ENCODE measurements at places on chromosomes 5 and 9. TPM values are rescaled to one million over a fixed set of nuclear protein-coding genes. Genes with fewer than 3 reads are reported as not detected.

DNA sequence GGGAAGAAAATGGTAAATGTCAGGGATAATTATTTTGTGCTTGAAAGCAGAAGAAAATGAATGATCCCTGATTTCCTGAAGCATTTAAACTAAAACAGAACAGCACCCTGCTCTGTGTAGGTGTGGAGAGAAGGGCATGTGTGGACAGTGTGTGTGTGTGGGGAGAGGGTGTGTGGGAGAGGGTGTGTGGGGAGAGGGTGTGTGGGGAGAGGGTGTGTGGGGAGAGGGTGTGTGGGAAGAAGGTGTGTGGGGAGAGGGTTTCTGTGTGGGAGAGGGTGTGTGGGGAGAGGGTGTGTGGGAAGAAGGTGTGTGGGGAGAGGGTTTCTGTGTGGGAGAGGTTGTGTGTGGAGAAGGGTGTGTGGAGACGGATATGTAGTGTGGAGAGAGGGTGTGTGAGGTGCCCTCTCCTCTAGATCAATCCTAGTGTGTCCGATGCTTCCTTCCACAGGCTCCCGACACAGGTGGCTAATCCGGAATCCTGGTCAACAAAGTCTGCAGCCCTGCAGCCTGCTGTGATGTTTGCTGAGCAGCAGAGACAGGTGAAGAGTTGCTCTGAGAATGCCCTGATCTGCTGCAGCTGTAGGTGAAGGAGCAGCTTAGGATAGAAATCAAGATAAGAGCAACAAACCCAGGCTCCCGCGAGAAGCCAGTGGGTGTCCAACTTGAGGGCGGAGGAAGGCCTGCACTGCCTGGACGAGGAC, 15.5 kb downstream of the IRX4 start:
- H3K4me3 ChIP-seq, result no peak overlapping the region
- no peak overlapping the region for H3K27ac ChIP-seq
- no peaks in the 10 kb centered on the region for H3K27me3 ChIP-seq
- DNase-seq, result no peak

- H3K36me3 ChIP-seq, result no peaks in the 10 kb centered on the region
- no peak overlapping the region for H3K4me3 ChIP-seq
- H3K27me3 ChIP-seq, result no peaks in the 10 kb centered on the region
- H3K4me1 ChIP-seq, result no peaks in the 10 kb centered on the region
- H3K27ac ChIP-seq, result no peak overlapping the region
Observed at GRCh38 chr5:21834863-21835262, 1018.3 kb downstream of the CDH12 start.

- no peak for DNase-seq
- no peaks in the 10 kb centered on the region for H3K27me3 ChIP-seq
- peaks cover 1% of the 10 kb centered on the region for H3K4me1 ChIP-seq
- H3K27ac ChIP-seq, result no peak overlapping the region
- H3K4me3 ChIP-seq, result no peak overlapping the region
Observed at GRCh38 chr5:35129921-35130485, 82.3 kb upstream of the AGXT2 start.

GRCh38 chr9:19623941-19624340, 164.9 kb downstream of the SLC24A2 start:
- no peak for DNase-seq
- no peaks in the 10 kb centered on the region for H3K4me1 ChIP-seq
- H3K36me3 ChIP-seq, result no peaks in the 10 kb centered on the region
- H3K4me3 ChIP-seq, result no peak overlapping the region
- no peaks in the 10 kb centered on the region for H3K27me3 ChIP-seq

DNA sequence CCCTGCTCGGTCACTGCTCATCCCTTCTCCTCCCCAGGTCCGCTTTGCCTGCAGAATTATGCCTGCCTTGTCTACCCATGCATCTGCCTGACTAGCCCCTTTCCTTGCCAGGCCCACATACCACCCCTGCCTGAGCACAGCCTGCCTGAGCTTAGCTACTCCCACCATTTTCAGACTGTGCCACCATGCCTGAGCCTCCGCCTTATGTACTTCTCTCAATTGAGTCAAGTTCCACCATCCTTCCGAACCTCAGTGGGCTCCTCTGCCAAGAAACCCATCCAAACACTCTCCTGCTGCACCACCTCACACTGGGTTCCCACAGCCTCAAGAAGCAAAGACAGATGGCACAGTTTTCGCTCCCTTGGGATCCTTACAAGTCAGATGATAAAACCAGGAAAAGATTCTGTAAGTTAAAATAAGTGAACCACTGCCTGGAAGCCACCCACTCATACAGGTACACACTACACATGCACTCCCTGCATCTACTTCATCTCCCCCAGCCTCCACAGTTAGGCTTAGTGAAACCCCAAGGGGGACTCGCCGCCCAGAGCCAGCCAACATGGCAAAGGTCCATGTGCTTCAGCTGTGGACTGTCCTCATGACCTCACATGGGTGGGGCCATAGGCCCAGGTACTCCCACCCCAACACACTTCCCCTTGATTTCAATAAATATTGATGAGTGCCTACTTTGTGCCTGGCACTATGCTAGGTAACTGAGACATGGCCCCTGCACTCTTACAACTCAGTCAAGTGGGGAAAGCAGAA, 23.1 kb downstream of the P4HA2 start:
- no peak overlapping the region for H3K27ac ChIP-seq
- H3K4me1 ChIP-seq, result no peaks in the 10 kb centered on the region
- no peak overlapping the region for H3K4me3 ChIP-seq
- DNase-seq, result no peak

DNA sequence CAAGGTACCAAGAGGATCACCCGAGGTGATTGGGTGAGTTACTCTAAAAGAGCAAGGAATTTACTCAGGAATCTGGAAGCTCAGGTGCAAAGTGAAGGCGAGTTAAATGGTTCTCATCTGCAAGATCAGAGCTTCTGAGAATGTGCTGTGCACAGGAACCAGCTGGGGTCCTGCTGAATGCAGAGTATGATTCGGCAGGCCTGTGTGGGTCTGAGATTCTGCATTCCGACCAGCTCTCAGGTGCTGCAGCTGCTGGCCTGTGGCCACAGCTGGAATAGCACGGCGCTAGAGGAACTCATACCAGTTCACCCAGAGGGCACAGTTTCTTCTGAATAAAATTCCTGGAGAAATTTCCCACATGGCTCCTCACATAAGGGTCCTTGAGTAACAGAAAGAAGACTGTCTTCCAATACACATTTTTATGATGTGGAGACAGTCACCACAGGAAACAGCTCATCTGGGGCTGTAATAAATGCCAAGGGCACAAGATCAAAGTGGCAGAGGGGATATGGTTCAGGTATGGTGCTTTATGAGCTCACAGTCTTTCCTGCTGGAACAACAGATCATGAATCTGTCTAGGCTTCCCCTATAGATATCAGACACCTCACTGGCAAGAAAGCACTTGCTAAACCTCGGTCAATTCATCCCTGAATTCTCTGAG, 83.9 kb downstream of the PTPN3 start:
- H3K4me1 ChIP-seq, result no peaks in the 10 kb centered on the region
- no peak overlapping the region for H3K27ac ChIP-seq
- H3K4me3 ChIP-seq, result no peak overlapping the region
- no peaks in the 10 kb centered on the region for H3K36me3 ChIP-seq
- DNase-seq, result no peak
- no peaks in the 10 kb centered on the region for H3K27me3 ChIP-seq

DNA sequence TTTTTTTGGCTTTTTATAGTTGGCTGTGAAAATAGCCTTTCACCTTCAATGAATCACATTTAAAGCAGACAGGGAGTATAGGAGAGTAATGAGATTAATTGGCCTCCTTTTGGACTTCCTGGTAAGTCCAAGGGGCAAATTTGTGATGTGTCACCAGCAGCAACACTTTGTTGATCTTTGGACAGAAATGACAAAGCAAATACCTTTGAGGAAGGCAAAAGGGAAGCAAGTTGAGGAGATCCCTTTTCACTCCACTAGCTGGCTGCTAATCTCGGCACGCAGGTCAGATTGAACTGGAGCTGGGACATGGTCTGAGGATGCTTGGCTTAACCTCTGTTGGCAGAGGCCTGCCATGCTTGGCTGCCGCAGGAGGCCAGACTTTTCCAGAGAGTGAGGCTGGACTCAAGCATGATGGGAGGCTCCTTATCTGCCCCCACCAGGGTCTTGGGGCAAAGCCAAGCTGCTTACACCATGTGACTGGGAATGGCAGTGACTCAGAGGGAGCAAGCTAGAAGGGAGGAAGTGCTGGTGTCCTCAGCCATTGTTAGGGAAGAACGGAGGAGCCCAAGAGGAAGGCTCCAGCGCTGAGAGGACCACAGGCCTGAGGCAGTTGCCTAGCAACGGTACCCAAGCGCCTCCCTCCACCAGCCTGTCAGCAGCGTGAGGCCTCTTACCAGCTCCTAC, 174.5 kb upstream of the MAP1B start:
- DNase-seq, result peak; percentile 60
- H3K36me3 ChIP-seq, result no peaks in the 10 kb centered on the region
- no peak overlapping the region for H3K4me3 ChIP-seq
- H3K4me1 ChIP-seq, result peaks cover 3% of the 10 kb centered on the region
- H3K27me3 ChIP-seq, result no peaks in the 10 kb centered on the region

DNA sequence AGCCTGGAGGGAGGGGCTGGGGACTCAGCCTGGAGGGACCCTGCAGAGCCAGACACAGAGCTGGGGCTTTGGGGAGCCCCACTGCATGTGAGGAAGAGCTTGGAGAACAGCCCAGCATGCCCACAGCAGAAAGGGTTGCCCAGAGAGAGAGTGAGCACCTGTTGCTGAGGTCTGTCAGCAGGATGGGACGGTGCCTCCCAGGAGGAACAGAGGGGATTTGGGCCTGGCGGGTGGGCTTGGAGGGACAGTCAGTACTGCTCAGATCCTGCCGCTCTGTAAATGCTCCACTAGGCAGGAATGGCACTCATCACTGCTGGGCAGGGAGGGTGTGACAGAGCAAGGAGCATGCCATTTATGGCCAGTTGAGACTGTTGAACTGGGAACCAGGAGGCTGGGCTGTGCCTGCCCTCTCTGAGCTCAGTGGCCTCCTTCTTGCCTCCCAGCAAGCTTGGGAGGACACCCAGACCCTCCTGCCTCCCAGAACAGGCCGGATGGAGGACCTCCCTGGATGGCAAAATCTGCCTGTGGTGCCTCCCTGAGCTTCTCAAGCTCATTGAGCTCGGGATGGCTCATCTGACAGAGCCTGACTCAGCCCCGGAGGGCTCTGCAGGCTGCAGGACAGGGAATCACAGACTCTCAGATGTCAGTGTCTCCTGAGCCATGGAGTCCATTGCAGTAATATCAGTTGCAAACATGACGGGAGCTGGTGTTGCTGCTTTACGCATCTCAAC, 786 bp upstream of the HRCT1 start:
- DNase-seq, result no peak
- no peak overlapping the region for H3K4me3 ChIP-seq
- no peaks in the 10 kb centered on the region for H3K36me3 ChIP-seq
- peaks cover 39% of the 10 kb centered on the region for H3K4me1 ChIP-seq
- no peaks in the 10 kb centered on the region for H3K27me3 ChIP-seq

DNA sequence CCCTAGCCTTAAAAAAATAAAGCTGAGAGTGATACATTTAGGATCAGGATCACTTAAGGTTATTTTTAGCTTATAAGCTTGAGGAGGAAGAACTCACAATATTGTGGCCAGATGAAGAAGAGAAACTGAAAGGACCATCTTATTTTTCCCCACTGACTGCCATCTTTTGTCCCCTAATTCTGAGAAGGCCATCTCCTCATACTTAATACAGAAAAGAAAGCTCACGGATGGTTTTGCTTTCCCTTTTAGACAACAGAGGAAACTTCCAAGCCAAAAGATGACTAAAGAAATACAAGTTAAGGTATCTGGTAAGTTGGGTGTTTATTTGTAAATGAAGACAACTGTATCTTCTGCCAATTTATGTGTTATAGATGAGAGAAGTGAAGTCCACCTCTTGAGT, 36.4 kb downstream of the ERAP1 start:
- H3K4me3 ChIP-seq, result no peak overlapping the region
- no peak for DNase-seq

- no peaks in the 10 kb centered on the region for H3K27me3 ChIP-seq
- H3K4me1 ChIP-seq, result no peaks in the 10 kb centered on the region
- no peak overlapping the region for H3K4me3 ChIP-seq
Observed at GRCh38 chr9:2545881-2546490, 75.6 kb upstream of the VLDLR start.

GRCh38 chr5:77991084-77991483, 214.9 kb upstream of the TBCA start:
- no peak overlapping the region for H3K4me3 ChIP-seq
- no peak for DNase-seq
- no peak overlapping the region for H3K27ac ChIP-seq
- H3K4me1 ChIP-seq, result no peaks in the 10 kb centered on the region

DNA sequence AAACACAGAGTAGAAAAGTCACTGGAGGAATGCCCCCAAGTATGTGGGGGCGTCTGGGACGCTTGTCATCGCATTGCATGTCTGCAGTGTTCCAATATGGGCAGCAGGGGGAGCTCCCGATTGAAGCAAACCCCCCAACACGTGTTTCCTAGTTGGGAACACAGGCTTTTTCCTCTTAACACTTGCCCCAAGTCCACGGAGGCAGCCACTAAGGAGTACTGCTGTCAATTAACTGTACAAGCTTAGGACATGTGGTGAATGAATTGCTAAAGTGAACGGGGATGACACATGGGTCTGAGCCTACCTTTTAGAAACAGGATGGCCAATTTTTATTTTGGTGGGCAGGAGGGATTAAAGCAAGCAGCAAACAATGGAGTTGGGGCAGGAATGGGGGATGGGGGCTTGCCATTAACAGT, 2.2 kb downstream of the GABRB2 start:
- no peaks in the 10 kb centered on the region for H3K36me3 ChIP-seq
- peaks cover 1% of the 10 kb centered on the region for H3K4me1 ChIP-seq
- no peak overlapping the region for H3K27ac ChIP-seq
- no peak for DNase-seq
- no peaks in the 10 kb centered on the region for H3K27me3 ChIP-seq
- H3K4me3 ChIP-seq, result no peak overlapping the region

GRCh38 chr5:154076240-154076922, 37.6 kb downstream of the MFAP3 start:
- DNase-seq, result no peak
- H3K27ac ChIP-seq, result no peak overlapping the region
- H3K4me3 ChIP-seq, result no peak overlapping the region
- H3K4me1 ChIP-seq, result no peaks in the 10 kb centered on the region
- no peaks in the 10 kb centered on the region for H3K36me3 ChIP-seq

- H3K36me3 ChIP-seq, result no peaks in the 10 kb centered on the region
- no peak for DNase-seq
- H3K27me3 ChIP-seq, result no peaks in the 10 kb centered on the region
- no peak overlapping the region for H3K27ac ChIP-seq
- H3K4me1 ChIP-seq, result no peaks in the 10 kb centered on the region
Observed at GRCh38 chr5:86671536-86671935, 53.8 kb downstream of the COX7C start.

PCDHGA9 gene
- total RNA-seq, result 6.3 TPM

EGFL7 gene
- total RNA-seq, result 113 TPM

PLAC8L1 gene
- 0.78 TPM for total RNA-seq

ELAVL2 gene
- total RNA-seq, result 1.1 TPM

NUP188 gene
- total RNA-seq, result 21.4 TPM
